ENCODE measurements at places on chromosomes 13 and 19.

GRCh38 chr13:35136585-35136984 lies 194.5 kb downstream of the NBEA start:
- H3K27ac ChIP-seq, result no peak overlapping the region
- no peaks in the 10 kb centered on the region for H3K27me3 ChIP-seq
- peaks cover 10% of the 10 kb centered on the region for H3K4me1 ChIP-seq
- H3K4me3 ChIP-seq, result no peak overlapping the region

- H3K36me3 ChIP-seq, result peaks cover 6% of the 10 kb centered on the region
- DNase-seq, result no peak
- H3K4me1 ChIP-seq, result peaks cover 32% of the 10 kb centered on the region
- H3K27me3 ChIP-seq, result no peaks in the 10 kb centered on the region
- H3K27ac ChIP-seq, result no peak overlapping the region
These were observed 34.9 kb downstream of the DNAJC15 start for GRCh38 chr13:43058318-43058674.

DNA sequence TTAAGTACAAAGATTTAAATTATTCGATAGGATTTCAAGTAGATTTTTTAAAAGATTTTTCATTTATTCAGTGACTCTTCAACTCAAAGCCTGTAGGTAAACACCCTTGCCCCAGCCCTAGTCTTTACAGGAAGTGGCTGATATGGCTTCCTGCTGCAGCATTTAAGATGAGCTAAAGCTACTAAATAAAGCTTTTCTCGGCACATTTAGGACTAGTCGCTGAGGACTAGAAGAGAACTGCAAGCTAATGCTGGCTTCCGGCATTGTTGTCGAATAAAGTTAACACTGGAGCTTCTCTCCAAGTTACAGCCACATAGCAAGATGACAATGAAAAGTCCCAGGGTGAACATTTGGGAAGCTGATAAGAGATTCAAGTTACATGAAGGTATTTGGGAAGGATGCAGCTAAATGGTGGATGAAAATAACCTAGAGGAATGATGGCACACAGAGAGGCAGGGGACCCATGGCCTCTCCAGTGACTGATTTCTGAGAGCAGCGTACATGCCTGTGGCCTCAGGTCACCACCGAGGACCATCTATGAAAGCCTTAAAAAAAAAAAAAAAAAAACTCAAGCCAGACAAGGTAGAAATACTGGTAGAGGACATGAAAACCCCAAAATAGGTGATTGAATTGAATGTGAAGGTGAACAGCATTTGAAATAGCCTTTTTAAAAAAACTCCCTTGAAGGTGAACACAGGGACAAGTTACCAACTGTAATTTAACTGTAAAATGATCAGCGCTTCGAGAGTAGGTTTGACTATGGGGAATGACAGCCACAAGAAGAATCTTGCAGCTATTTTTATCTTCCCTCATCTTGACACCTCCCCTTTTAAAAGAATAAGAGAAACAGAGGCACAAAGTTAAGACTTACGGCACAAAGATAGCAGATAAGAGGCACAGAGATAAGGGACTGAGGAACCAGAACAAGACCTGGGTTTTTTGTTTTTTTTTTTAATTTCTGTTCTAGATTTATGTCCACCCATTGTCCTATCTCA lies 155.4 kb downstream of the DCT start:
- peak overlapping the region; percentile 71 for H3K4me3 ChIP-seq
- DNase-seq, result peak; percentile 5
- peaks cover 16% of the 10 kb centered on the region for H3K4me1 ChIP-seq
- H3K36me3 ChIP-seq, result peaks cover 2% of the 10 kb centered on the region
- H3K27me3 ChIP-seq, result no peaks in the 10 kb centered on the region

DNA sequence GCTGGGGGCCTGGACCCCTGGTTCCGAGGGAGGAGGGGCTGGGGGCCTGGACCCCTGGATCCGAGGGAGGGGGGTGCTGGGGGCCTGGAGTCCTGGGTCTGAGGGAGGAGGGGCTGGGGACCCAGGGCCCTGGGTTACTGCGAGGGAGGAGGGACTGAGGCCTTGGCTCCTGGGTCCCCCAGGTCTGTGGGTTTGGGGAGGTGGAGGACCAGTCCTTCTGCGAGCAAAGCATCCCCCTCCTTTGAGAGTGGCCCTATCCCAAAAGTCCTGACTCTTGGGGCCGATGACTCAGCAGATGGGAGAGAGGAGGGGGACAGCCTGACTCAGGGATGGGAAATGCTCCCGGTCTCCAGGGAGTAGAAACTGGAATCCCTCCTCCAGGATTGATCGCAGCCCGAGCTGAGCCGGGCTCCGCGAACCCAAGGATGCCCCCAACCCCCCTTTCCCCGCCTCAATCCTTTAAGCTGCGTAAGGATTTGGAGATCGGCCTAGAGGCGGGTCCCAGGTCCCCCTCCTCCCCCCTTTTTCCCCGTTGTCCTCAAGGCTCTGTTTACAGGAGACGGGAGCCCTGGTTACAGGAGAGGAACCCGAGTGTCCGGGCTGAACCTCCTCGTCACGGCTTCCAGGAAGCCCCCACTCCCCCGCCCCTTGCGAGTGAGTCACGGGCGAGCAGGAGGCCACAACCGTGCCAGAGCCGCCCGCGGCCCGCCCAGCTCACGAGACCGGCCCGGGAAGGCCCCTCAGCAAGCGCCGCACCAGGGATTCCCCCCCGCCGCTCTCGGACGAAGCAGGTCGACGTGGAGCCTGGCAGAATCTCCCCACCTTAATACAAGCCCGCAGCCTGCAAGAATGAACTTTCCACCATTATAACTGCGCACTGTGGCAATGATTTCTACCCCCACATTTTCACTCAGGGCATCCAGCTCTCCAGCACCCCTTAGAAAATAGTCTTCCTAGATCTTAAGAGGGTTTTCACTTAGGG lies 3.0 kb upstream of the ZFP36 start:
- H3K4me1 ChIP-seq, result peaks cover 51% of the 10 kb centered on the region
- peak overlapping the region; percentile 89 for H3K4me3 ChIP-seq
- peaks cover 12% of the 10 kb centered on the region for H3K36me3 ChIP-seq
- H3K27me3 ChIP-seq, result no peaks in the 10 kb centered on the region

- H3K4me1 ChIP-seq, result peaks cover 3% of the 10 kb centered on the region
- H3K4me3 ChIP-seq, result peak within 1 kb of the TSS; percentile 84
- no peak for DNase-seq
- peaks cover 2% of the 10 kb centered on the region for H3K36me3 ChIP-seq
These were observed at the start of gene FLT3 for GRCh38 chr13:28100150-28101121. Gene FLT3, minus strand, starts transcription at chr13:28100576. Its CDS starts 66 bp downstream, at chr13:28100510.
